Cerebellum (tissue), 4 donors: ENCODE measurements at places on chromosomes 6 and 20.

GRCh38 chr6:110367825-110368224 is 9.7 kb upstream of the METTL24 start:
- no peak for DNase-seq

DNA sequence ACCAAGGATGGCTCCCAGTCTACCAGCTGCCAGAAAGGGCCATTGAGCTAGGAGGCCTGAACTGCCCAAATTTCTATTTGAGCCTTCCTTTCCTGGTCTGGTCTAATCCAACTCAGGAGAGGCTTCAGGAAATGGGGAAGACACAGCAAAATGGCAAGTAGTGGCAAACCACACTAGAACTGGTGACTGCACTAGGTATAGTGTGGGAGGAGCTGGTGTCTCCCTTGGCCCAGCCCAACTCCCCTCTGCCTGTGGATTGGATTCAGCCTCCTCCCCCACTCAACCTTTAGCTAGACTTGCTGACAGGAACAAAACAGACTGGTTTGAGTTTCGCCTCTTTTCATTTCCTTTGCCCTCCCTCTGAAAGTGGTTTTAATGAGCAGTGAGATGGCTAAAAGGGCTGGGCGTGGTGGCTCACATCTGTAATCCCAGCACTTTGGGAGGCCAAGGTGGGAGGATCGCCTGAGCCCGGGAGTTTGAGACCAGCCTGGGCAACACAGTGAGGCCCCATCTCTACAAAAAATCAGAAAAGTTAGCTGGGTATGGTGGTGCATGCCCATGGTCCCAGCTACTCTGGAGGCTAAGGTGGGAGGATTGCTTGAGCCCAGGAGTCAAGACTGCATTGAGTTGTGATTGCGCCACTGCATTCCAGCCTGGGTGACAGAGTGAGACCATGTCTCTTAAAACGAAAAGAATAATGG is 17.5 kb downstream of the MRPS18A start:
- no peak for DNase-seq

DNA sequence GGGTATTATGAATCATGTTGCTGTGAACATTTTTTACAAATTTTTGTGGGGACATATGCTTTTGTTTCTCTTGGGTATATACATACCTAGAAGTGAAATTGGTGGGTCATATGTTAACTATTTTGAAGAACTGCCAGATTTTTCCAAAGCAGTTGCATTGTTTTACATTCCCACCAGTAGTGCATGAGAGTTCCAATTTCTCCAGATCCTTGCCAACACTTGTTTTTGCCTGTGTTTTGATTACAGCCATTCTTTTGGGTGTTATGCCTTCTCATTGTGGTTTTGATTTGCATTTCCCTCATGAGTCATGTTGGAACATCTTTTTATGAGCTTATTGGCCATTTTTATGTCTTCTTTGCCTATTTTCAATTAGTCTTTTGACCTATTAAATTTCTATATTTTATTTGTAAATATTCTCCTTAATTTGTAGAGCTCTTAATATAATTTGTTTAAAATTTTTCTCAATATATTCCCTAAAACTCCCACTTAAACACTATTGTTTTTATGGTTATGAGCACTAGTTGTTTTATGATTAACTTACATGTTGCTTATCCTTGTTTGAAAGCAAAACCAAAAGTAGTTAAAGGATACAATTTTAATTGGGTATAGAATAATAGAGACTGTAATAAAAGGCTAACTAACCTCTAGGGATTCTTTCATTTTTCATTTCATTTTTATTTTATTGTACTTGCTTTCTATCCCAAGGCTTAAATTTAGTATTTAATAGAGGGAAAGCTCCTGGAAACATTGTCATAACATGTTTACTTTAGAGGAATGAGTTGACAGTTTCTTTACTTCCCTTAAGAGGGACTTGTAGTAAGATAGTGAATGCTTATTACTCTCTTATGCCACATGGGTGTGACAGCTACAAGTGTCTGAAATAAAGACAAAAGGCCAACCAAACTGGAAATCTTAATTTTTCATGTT is 5.5 kb downstream of the UBR2 start:
- DNase-seq = no peak

DNA sequence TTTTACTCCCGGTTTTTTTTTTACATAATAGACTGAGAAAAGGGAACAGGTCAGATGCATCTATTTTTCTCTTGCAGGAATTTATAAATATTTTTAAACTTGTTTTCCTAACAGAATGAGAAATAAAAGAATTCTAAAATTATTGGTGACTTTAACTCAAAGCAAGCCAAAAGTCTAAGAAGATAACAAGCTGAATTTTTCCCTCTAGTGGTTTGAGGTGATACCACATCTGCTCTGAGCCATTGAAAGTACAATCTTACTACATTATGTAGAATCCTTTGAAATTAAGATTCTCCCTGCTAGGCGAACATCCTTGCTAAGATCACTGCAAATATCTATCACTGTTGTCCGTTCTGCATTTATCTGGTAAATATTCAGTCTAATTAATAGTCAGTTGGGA is 10.7 kb upstream of the STMND1 start:
- DNase-seq = no peak

GRCh38 chr6:155248008-155249001 is 15.5 kb upstream of the CLDN20 start:
- peak; percentile 53 for DNase-seq

DNA sequence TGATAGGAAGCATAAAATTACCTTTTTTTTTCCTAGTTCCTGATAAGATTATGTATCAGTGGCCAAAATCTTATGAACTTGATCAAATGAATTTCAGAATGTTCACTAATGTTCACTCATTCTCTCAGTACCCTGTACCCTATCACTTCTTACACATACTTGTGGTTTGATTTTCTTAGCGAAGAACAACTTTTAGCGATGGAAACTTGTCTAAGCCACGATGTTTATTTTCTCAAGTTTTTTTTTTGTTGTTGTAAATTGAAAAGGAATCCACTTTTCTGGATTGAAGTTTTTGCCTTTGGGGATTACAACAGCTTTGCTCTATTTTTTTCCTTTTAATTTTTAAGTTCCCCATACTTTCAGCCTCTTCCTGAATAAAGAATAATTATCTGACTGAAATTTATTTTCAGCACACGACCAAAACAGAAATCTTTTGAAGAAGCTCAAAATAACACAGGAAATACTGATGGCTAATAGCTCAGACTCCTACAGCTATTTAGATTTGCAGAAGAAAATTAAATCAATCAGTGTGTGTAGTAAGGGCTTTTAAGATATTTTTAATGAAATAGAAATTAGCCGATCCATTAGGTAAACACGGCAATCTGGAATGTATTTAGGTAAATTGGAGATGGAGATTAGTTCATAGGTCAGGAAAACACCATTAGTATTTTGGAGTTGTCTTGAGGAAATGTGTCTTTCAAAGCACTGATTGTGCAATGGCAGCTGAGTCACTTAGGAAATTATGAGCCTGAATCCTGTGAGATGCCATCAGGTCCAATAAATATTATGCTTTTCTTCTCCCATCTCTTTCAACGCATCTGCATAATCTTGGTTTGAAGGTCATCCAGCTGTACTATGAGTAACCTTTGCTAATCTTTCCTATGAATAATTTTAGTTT is 217.5 kb downstream of the GJA1 start:
- DNase-seq = no peak

- no peak for DNase-seq
Measured at GRCh38 chr20:45958593-45958992, 13.4 kb downstream of the ZNF335 start.

DNA sequence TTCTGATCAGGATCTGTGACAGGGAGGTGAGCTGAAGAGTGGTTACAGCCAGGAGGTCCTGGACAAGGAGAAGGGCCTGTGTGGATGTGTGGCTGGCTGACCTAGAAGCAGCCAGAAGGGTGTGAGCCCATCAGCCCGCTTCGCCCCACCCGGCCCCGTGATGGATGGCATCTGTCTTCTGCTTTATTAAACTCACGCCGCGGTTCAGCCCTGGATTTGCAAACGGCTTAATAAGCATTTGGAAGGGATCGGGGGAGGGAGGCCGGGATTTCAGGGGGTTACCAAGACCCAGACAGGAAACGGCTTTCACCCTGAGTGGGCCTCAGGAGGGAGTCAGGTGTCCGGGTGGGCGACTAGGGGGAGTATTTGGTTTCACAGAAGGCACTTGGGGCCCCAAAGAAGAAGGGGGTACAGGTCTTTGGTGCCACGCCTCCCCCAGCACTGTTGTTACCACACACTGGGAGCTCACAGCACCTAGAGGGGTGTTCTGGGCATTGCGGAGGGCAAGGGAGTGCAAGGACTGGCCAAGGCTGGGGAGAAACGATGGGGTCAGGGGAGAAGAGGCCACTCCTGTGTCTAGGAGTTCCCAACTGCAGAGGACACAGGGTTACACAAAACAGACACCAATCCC is 53.8 kb upstream of the FOXP4 start:
- no peak for DNase-seq

DNA sequence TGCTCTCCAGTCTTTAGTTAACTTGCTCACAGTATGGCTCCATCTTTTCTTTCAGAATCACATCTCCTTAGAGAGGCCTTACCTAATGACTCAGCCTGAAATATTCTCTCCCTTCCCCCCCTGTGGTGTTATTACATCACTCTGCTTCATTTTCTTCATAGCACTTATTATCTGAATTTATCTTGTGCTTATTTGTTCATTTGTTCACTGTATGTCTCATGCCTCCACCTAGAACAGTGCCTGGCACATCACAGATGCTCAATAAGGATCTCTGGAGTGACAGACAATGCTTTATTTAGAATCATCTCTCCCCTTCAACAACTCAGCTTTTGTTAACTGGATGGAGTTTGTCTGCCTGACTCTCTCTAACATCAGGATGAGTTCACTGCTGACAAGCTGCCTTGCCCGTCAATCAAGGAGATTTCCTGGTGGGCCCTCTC is 96.6 kb upstream of the MAN1A1 start:
- DNase-seq = no peak

GRCh38 chr20:3652676-3653596 is 10.3 kb downstream of the GFRA4 start:
- no peak for DNase-seq

DNA sequence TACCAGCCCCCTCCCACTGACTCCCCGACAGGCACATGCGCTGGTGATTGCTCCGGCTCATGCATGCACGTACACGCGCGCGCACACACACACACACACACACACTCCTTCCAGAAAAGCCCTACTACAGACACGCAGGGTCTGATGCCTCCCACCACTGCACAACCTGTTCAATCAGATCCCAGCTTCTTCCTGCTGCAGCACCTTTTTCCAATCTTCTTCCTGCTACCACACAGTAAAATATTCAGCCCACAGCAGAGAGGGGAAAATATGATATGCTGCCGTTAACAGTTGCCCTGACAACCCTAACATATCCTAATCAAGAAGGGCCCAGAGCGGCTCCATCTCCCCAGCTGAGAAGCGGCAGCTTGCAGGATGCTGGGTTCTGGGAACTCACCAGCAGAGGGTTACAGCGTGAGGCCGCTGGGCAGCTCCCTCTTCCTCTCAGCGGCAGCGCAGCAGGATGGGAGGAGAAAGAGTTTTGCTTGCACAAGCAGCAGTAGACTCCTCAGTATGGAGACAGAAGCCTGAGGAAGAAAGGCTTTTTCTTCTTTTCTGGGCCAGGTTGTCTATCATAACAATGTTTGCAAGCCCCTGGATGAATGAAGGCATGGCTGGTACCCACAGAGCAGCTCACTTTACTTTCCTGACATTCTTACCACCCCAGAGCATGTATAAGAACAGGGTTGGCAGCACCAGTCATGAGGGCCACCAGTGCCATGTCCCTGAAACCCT is 23.9 kb downstream of the MAP7 start:
- peak; percentile 68 for DNase-seq
